ENCODE measurements at places on chromosomes 4 and X.

GRCh38 chr4:173381610-173382009 lies 10.9 kb downstream of the SAP30 start:
- DNase-seq = no peak

- DNase-seq = no peak
Observed at GRCh38 chr4:80092088-80092487, 19.1 kb upstream of the ANTXR2 start.

GRCh38 chr4:37023504-37023903 lies 221.0 kb upstream of the NWD2 start:
- DNase-seq = no peak

GRCh38 chr4:149584722-149585121 lies 230.9 kb downstream of the IQCM start:
- peak; percentile 6 for DNase-seq

- DNase-seq = no peak
Observed at GRCh38 chr4:141797966-141798365, 161.6 kb downstream of the IL15 start.

DNA sequence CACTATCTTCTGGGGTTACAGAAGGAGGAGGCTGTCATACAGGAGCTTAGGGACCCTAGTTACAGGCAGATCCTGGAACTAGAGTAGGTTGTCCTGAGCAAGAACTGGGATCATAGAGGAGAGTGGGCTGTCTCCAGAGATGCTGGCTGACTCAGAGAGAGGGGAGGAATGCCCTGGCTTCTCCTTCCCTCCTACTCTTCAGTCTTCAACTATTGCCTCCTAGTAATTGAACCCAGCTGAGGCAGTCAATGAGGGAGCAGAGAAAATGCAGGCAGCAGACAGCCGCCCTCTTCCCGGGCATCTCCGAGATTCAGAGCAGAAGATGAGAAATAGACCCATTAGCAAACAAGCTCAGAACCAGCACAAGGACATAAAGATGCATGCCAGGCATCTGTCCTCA lies 118.3 kb upstream of the PDE5A start:
- no peak for DNase-seq

DNA sequence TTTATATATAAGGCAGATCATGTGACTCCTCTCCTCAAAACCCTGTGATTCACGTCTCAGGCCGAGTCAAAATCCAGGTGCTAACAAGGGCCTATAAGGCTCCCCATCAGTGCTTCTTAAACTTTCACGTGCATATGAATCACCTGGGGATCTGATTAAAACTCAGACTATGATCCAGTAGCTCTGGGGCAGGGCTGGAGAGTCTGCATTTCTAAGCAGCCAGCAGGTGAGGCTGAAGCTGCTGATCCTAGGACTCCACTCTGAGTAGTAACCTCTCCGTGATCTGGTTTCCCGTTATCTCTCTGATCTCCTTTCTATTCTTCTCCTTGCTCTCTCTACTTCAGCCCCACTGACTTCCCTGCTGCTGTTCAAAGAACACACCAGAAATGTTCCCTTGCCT lies 252.4 kb upstream of the RPS6KA3 start:
- DNase-seq = no peak

DNA sequence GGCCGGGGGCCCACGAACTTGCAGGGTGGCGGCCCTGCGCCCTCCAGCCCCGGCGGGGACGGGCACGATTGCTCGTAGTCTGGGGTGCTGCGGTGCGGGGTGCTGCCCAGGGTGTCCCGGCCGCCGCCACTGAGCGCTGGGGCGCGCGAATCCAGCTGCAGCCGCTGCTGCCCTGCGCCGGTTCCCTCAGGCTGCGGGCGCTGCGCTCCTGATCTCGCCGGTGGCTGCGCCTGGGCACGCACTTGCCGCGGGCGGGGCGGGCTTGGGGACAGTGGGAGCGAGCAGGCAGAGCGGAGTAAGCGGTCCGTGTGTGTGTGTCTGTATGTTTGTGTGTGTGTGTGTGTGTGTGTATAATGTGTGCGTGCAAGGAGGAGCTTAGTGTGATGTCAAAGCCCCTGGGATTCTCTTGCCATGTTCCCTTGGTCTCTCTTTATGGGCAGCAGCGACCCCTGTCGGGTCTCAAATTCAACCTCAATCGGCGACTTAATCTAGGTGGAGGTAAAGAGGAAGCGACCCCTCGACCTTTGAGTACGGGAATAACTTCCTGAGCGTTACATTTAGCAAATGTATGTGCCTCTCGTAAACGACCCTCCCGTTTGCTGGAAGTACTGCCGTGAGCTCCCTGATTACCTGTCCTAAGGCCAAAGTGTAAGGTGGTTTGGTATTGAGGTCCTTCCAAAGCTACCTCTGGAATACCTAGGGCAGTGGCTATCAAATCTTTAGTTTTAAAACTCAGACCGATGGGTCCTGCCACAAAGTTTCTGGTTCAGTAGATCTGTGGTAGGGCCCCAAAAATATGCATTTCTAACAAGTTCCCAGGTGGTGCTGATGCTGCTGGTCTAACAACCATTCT lies at the start of gene RNF150:
TSS of gene RNF150 (minus strand) at position 324 of the 853 bp plus-strand sequence.
- peak; percentile 77 for DNase-seq

DNA sequence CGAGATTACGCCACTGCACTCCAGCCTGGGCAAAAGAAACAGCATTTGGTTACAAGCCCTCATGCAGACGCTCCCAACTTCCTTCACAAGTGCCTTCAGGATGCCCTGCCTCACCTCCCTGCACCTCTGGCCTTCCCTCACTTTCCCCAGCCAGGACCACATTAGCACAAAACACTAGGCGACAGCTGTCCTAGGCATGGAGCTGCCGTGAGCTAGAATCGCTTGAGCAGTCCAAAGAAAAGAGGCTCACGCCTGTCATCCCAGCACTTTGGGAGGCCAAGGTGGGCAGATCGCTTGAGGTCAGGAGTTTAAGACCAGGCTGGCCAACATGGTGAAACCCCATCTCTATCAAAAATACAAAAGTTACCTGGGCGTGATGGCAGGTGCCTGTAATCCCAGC lies 15.8 kb downstream of the RNF212 start:
- no peak for DNase-seq

DNA sequence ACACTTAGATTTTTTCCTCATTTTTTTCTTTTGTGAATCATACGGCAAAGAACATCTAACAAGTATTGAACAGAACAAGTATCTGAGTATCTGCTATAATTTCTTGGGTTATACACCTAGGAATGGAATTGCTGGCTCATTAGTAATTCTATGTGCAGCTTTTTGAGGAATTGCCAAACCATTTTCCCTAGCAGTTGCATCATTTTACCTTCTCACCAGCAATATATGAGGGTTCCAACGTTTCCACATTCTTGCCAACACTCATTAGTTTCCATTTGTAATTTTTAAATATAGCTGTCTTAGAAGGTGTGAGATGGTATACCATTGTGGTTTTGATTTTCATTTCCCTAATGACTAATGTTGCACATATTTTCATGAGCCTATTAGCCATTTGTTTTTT lies 41.1 kb upstream of the DCAF8L1 start:
- DNase-seq = no peak

- DNase-seq = no peak
Observed at GRCh38 chr4:147960971-147961370, 229.1 kb downstream of the ARHGAP10 start.

- DNase-seq = no peak
Observed at GRCh38 chr4:126071346-126072333, 756.9 kb downstream of the FAT4 start.

DNA sequence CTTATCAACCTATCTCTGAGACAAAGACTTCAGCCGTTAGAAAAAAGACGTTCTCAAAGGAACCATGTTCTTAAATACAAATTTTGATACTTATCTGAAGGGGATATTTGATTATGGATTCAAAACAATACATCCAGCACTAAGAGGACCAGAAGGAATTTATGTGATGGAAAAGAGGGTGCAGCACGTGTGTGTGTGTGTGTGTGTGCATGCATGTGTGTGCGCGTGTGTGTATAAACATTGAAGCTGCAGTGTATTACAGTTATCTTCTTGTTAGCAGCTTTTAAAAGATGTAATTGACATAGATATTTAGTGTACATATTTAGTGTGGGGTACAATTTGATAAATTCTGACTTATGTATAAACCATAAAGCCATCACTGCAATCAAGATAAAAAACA lies 44.9 kb downstream of the ANK2 start:
- DNase-seq = no peak

GRCh38 chr4:155819066-155819465 lies 47.0 kb downstream of the ASIC5 start:
- DNase-seq = no peak

GRCh38 chr4:88743696-88744095 lies 46.1 kb upstream of the NAP1L5 start:
- no peak for DNase-seq

DNA sequence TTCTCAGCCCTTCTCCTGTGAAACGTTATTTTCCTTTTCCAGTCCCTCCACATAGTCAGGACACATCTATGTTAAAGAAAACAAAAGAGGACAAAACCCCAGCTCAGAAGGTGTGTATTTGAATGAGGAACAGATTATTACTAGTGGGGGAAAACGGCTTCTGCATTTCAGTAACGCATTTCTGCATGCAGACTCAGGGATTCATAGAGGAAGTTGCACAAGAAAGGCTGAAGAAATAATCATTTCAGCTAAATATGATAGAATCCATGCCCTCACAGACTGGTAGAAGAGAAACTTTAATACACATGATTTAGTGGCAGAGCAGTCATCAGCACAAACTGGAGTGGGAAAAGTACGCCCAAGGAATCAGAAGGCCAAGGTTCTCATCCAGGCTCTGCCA lies 270.8 kb upstream of the FGF13 start:
- DNase-seq = no peak

- no peak for DNase-seq
Observed at GRCh38 chr4:137638934-137639333, 106.6 kb upstream of the PCDH18 start.

DNA sequence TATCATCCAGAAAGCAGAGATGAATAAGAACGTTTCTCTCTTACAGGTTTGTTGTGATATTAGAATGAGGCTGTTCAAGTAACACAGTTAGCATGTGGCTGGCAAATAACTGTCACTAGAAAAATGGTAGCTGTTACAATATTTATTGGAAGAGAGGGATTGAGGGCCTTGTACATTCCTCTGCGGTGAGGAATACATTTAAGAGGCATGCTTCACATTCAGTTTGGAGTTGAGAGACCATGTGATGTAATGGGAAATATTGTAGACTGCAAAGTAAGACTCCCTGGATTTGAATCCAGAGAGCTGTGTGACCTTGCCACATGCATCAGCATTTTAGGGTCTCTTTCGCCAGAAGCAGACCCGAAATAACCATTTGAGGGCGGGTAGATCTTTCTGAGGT lies 104.8 kb upstream of the KIT start:
- no peak for DNase-seq

GRCh38 chr4:36280555-36280954 lies 861 bp upstream of the DTHD1 start:
- DNase-seq = no peak

GRCh38 chr4:172543249-172543648 lies 625.4 kb upstream of the GALNT7 start:
- DNase-seq = no peak

- DNase-seq = peak; percentile 47
Observed at GRCh38 chr4:55866973-55867574, 13.6 kb downstream of the EXOC1 start.

DNA sequence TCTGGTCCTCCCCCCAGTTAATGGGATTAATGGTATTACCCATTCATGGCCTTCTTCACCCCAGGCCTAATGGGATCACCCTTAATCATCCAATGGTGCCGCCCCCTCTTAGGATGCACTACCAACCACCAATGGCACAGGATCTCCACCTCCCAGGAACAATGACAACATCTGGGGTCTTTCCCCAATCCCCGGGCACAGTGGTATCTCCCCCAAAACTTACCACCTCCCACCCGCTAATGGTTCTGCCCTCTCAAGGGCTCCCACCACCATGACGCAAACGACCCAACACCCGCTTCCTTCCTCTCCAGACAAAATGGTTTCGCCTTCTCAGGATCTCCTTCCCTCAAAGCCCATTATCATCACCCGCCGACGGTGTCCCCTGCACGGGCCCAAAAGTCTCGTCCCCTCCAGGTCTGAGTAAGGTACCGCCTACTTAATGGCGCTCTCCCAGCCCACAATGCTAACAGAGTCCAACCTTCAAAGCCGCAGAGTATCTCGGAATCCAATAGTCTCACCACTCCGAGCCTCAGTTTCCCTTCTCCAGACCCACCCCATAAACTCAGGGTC lies 458 bp downstream of the GRIPAP1 start:
- DNase-seq = peak; percentile 26

DNA sequence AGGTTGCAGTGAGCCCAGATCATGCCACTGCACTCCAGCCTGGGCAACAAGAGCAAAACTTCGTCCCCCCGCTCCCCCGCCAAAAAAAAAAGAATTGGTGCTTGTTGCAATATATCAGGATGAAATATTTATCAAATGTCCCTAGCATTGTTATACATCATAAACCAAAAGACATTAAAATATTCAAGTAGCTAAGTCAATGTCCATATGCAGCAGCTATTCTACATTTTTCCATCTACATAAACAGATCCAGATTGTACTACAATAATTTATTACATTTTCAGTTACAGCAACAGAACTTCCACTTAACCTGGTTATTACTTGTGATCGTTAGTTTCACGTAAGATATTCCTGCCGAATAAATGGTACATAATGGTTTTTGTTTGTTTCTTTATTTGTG lies 64.1 kb downstream of the ARAP2 start:
- no peak for DNase-seq

GRCh38 chr4:133524369-133524768 lies 375.3 kb downstream of the PCDH10 start:
- DNase-seq = no peak

DNA sequence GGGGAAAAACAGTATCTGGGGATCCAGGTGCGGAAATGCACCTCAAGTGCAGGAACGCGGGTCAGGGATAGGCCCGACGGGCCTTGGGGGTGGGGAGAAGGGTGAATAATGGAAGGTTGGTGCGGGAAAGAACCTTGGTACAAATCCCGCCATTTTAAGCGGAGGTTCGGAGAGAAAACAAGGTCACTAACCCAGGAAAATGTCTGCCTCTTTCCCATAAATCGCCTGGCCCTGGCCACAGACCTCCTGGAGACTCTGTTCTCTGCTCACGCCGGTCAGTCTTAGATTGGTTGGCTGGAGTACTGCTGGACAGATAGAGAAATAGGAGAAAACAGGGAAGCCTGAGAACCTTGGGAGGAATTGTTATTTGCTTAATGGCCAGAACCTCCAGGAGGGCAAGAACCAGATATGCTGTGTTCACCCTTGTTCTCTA lies 897 bp upstream of the FBXL5 start:
- DNase-seq = no peak

DNA sequence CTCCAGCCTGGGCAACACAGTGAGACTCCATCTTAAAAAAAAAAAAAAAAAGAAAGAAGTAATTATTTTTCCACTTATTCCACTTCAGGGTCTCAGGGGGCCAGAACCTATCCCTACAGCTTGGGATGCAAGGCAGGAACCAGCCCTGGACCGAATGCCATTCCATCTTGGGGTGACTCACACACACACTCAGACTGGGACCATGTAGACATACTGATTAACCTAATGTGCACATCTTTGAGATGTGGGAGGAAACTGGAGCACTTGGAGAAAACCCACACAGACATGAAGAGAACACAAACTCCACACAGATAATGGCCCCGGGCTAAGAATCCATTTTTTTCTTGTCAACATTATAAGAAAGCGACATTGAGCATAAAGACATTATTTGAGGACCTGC lies 132.5 kb downstream of the PTTG2 start:
- no peak for DNase-seq

- no peak for DNase-seq
Observed at GRCh38 chr4:26812049-26812714, 48.5 kb upstream of the STIM2 start.

- no peak for DNase-seq
Observed at GRCh38 chr4:89616382-89616781, 220.6 kb downstream of the SNCA start.

Measured in HEK293T (cell line).